ENCODE measurements at places on chromosomes 11 and 22.

DNA sequence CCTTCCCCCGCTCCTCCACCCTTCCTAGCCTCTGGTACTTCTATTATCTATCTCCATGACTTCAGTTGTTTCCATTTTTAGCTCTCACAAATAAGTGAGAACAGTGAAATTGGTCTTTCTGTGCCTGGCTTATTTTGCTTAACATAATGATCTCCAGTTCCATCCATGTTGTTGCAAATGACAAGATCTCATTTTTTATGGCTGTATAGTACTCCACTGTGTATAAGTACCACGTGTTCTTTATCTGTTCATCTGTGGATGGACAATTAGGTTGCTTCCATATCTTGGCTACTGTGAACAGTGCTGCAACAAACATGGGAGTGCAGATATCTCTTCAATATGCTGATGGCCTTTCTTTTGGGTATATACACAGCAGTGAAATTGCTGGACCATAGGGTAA is 6.9 kb upstream of the ABCC8 start:
- no peak for DNase-seq

GRCh38 chr22:30425616-30426387 is at the start of gene MTFP1:
TSS of gene MTFP1 (plus strand) at chr22:30425768. CDS start at chr22:30425880, 112 bp downstream.
- no peak for DNase-seq

DNA sequence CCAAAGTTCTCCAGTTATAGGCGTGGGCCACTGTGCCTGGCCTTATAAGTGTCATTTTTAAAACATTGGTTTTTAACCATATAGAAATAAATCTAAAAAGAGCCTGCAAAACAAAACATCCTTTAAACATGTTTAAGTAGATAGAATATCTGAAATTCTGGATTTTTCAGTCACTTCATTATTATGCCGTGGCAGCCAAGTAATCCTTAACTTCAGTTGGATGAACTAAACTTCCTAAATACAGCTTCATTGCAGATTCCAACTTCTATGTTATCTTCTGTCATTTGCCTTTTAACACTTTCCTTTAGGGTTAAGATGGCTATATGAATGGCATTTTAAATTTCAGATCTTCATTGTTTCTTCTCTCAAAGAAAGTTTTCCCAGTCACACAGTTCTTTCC is 291.4 kb downstream of the TMEM135 start:
- no peak for DNase-seq

GRCh38 chr11:128420265-128420664 is 167.1 kb downstream of the ETS1 start:
- no peak for DNase-seq

DNA sequence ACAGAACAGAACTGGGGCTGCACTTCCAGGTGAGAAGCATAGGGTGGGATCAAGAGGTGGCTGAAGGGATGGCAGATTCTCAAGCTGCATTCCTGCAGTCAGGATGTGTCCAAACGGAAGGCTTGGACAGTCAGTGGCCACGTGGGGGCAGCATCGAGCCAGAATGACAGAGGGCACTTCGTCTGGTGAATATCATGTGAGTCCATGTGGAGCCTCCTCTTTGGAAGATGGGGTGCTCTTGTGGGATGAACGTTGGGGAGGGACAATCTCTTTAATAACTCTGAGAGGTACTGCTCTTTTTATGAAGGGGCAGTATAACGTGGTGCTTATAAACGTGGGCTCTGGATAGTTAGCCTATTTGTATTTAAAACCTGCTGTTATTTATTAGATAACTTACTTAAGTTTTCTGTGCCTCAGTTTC is 154.9 kb upstream of the NAV2 start:
- DNase-seq: no peak

- no peak for DNase-seq
Observed at GRCh38 chr22:31343235-31344191, 2.6 kb downstream of the PATZ1 start.

GRCh38 chr22:17754233-17754925 is 19.9 kb downstream of the BID start:
- DNase-seq: no peak

GRCh38 chr11:92804388-92804966 is 165.0 kb upstream of the MTNR1B start:
- DNase-seq: no peak

- DNase-seq: no peak
Observed at GRCh38 chr11:70532731-70533130, 134.4 kb downstream of the CTTN start.

DNA sequence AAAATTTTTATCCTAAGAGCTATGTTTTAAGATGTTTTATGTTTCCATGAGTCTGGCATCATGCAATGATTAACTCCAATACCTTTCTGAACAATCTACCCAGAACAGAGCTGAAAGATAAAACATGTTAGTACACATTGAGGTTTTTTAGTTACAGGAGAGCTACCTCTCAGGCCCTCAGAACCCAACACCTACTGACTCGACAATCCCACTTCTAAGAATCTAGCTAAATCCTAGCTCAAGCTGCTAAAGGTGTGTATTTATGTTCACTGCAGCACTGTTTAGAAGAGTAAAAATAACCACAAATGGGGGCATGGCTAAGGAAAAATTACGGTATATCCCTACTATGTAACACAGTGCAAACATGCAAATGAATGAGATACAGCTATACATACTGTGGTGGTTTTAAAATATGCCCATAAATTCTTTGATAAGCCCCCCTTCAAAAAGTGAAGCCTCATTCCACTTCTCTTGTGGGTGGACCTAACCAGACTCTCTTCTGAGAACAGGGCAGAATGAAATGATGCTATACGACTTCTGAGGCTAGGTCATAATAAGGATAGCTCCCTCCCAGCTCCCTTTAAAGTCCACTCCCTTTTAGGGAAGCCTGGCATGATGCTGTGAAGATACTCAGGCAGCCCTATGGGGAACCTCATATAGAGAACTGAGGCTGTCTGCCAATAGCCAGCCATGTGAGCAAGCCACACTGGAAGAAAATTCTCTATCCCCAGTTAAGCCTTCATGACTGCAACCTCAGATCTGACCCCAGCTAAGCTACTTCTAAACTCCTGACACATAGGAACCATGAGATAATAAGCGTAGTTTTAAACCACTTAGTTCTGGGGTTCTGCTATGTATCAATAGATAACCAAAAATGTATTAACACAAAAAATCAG is 29.5 kb downstream of the TMEM123 start:
- DNase-seq: no peak

- no peak for DNase-seq
Observed at GRCh38 chr11:1509626-1510255, 23.2 kb upstream of the MOB2 start.

GRCh38 chr11:122670131-122670530 is 14.6 kb downstream of the UBASH3B start:
- DNase-seq: no peak

GRCh38 chr11:114279792-114280546 is 16.2 kb upstream of the NNMT start:
- DNase-seq: no peak

GRCh38 chr22:42880815-42881214 is 23.7 kb upstream of the ARFGAP3 start:
- no peak for DNase-seq

GRCh38 chr22:44915441-44915840 is 94.4 kb downstream of the PHF21B start:
- no peak for DNase-seq

- DNase-seq: no peak
Observed at GRCh38 chr11:57358543-57358961, 20.4 kb downstream of the P2RX3 start.

- no peak for DNase-seq
Observed at GRCh38 chr11:123611698-123612097, 42.7 kb downstream of the SCN3B start.

DNA sequence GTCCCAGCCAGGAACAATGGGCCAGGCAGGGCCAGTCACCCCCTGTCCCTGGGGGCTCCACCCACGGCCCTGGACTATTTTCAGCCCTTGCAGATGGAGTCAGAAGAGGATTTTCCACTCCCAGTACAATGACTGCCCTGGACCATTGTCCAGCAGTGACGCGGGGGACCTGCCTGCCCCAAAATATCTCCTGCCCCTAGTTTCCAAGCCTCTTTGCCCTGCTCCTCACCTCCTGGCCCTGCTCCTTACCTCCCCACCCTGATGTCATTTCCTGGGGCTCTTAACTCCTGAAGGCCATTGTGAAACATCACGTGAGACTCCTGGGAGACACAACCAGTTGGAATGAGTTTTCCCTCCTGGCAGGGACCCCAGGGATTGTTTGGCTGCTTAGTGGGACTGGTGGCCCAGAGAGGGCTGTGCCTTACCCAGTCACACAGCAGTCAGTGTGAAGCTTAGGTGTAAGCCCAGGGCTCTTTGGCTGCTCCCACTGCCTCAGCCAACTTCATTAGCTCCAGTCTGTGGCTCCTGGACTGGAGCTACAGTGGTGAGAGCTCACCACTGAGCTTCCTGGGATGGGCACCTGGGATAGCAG is 22.2 kb downstream of the P2RY2 start:
- DNase-seq: no peak

- no peak for DNase-seq
Observed at GRCh38 chr11:132855516-132855915, 676.8 kb downstream of the OPCML start.

DNA sequence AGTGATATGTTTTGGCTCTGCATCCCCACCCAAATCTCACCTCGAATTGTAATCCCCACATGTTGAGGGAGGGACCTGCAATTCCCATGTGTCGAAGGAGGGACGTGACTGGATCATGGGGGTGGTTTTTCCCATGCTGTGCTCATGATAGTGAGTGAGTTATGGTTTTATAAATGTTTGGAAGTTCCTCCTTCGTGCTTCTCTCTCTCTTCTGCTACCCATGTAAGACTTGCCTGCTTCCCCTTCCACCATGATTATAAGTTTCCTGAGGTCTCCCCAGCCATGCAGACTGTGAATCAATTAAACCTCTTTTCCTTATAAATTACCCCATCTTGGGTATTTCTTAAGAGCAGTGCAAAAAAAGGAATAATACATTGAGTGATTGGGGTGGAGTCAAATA is 7.3 kb upstream of the CEP295 start:
- no peak for DNase-seq

DNA sequence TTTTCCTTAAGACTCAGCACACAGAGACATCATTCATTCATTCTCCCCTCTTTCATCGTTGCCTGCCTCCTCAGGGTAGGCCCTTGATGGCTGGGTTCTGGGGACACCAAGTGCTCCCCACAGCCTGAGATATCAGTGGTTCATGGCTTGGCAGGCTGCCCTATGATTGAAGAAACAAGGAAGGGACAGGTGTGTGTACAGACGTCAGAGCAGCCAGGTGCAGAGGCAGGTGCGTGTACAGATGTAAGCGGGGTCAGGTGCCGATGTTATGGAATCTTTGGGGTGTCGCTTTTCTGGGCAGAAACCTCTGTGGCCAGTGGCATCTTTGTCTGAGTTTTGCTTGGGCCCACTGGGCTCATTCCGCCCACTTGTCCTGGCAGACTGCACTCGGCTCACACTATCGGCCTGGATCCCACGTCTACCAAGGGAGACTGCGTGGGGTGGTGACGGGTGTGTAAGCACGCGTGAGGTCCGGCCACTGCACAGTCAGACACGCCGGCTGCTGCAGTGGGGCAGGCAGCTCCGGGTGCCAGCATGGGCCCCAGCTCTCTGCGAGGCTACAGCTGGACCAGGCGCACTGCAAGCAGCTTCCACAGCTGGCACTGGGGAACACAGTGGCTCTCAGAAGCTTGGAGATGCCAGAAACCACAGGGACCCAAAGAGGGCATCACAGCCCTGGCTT is 20.9 kb upstream of the KIAA0930 start:
- DNase-seq: no peak

DNA sequence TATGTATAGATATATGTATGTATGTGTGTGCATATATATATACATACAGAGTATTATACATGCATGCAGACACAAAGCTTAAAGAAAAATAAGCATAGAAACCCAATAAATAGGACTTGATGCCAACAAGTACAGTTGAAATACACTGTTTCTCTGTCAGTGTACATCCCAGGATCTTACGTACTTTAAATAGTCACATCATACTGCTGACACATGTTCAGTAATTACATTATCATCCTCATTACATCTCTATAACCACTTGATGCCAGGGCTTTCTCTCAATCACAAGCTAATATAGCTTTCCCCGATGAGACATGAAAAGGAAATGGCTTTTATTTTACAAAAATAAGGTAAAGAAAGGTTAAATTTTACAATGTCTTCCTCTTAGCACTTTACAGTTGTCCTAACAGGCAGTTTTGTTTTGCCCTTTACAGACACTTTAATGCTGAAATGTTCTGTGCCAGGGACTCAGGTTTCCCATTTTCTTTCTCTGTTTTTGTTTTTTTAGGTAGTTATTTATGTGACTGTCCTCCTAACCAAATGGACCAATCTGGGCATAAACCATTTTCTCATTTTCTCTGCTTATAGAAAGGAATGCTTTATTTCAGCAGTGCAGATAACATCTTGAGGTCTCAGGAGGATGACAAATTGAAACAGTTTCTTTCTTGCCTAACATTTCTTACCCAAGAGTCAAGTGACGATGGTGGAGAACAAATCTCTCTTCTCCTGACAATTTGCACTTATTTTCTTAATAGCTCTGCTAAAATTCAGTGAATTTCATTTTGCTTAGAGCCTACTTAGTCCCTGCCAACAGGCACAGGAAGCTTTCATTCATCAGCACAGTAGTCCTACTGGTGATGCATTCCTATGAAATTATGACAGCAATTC is 350.2 kb downstream of the TTC28 start:
- DNase-seq: no peak

GRCh38 chr11:88246696-88247095 is 71.5 kb upstream of the RAB38 start:
- DNase-seq: no peak

DNA sequence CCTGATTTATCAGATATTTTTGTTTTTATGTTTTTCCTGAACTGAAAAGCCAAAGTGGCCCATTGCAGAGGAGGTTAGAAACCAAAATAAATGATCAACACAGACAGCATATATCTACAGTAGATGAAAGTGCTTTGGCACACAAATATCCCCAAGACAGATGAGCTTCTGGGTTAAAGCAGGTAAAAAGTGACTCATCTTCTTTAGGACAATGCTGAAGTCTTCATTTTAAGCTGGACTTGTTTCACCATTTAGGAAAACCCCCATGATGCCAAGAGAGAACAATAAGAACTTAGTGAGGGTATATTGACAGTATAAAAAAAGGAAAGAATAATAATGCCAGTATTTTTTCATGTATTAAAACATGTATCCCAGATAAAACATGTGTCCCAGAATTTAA is 100.8 kb upstream of the OR9G4 start:
- no peak for DNase-seq

DNA sequence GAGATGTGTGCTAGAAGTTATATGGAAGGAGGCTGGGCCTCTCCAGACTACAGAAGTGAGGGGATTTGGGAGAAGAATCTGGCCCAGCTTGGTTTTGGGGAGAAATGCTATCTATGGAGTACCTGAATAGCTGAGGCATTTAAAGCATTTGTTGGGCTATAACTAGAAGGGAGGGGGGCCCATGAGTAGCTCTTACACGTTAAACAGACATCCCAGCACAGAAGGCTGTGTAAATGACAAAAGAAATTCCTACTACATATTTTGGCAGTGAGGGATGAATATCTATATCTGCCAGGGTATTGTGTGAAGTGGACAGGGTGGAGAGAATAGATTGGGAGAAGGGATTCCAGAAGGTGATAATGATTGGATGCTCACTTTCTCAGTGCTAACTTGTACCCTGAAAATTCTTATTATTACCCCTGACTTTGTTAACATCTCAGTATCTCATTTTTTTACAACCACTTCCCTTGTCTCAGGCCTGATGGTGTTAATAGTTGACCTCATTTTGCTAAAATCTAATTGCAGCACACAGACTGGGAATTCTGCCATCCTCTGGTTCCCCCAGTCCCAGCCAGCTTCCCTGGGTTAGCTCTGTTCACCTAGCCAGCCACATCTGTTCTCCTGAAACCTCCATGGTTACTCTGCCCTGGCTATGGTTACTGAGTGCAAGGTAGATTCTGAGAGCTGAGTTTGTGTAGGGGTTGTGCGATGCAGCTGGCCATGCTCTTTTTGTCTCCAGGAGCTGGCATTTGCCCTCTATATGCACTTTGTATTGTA is 28.8 kb upstream of the RRM1 start:
- DNase-seq: no peak

Measured in SK-N-MC (cell line).